RPMI7951 (cell line): ENCODE measurements at places on chromosomes 4 and X.

GRCh38 chr4:109303140-109303496 is 660 bp upstream of the COL25A1 start:
- peak; percentile 42 for DNase-seq

DNA sequence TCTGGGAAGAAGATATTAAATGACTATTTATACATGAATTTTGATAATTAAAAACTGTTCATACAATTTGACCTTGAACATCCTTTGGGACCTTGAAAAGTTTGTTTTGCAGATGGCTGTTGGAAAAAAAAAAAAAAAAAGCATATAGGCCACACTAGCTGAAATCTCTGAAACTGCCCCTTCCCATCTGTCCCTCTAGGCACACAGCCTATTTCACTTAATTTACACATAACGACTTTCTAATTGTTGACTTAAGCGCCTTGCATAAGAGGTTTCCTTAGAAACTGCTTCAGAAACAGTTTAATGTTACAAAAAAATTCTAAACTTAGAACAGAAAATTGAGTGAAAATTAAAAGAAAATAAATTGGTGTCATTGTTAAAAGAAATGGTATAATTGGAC is 131.0 kb downstream of the COX18 start:
- no peak for DNase-seq

DNA sequence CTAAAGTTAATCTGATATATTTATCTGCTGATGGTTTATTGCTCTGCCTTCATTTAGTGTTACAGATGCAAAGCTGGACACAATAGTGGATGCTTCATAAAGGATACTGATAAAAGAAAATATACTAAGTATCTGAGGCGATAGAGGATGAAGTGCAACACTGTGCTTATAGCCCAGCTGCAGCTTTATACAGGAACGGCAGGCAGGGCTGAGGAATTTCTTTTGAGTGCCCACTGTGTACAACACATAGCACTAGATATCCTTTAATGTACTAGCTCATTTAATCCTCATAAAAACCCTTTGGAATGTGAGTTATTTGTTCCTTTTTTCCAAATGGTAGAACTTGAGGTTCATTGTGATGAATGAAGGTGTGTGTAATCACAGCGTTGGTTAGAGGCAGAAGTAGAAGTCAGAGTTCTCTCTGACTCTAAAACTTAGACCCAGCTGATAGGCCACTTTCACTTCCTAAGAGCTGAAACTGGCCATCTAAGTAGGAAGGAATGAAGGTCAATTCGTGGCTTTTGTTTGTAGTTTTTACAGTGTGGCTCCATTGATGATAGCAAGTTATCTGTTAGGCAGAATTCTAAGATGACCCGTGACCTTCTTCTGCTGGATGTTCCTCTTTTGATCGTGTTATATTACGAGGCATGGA is 138.0 kb downstream of the VEGFC start:
- DNase-seq: no peak

DNA sequence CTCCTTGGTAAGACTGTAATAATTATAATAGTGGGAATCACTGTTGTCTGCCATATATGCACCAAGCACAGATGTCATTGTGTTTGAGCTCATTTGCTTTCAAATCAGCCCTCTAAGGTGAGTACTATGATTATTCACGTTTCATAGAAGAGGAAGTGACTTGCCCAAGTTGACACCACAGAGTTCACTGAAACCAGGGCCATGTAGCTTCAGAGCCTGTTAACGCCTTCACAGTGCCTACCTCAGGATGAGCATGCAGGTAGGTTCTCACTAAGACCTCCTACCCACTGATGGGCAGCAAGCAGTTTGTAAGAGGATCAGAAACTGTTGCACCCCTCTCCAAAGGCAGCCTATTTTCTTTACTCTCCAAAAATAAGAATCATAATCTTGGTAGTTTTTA is 27.4 kb downstream of the TMPRSS11A start:
- DNase-seq: no peak

GRCh38 chrX:68719181-68719903 is 71.9 kb downstream of the STARD8 start:
- DNase-seq: no peak

DNA sequence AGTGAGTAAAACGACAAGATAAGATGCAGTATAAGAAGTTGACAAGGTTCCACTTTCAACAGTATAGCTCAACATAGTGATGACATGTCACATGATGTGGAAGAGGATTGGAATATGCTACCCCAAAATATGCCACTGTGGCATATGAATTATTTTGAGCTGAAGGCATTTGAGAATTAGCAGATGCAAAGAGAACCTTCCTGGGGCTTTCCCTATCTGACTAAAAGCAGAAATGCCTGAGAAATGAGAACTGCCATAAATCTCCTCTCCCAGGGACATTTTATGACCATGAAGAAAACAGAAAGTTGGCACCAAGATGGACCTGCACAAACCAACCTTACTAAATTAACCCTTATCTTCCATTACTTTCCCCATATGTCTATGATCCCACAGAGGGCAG is 24.8 kb downstream of the CDKN2AIP start:
- DNase-seq: no peak

DNA sequence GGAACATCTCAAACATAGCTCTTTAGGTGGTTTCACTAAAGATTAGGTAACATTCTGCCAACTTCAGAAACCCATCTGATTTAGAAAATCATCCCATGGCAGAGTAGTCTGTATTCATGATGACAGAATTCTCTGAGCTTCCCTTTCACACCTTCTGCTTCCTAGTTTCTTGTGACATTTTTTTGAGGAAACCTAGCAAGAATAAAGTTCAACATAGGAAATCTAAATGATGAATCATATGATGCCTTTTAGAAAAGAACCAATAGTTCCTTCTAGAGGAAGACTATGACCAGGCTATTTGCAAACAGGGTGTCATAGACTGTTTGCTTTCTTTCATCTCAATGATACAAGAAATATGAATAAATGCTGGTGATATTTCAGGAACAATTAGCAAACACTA is 49.8 kb upstream of the CAMK2D start:
- no peak for DNase-seq

- no peak for DNase-seq
Measured at GRCh38 chr4:170741856-170742255, 652.1 kb upstream of the AADAT start.

DNA sequence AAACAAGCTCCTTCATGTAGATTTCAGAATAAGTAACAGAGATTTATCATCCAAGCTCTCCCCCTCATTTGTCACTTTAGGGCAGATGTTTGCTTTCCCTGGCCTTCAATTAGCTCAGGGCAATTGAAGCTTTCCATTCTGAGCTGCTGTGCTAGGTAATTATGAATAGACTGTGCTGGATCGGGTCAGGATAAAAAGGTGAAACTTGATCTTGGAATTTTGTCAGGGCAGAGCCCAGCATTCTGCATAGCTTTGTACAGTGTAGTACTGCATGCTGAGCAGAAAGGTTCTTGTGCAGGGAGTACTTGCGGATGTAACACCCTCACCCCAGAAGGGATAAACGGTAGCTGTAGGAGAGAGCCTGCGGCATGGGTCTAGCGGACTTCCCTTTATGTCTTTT is 64.0 kb upstream of the CLDN34 start:
- DNase-seq: peak; percentile 46

DNA sequence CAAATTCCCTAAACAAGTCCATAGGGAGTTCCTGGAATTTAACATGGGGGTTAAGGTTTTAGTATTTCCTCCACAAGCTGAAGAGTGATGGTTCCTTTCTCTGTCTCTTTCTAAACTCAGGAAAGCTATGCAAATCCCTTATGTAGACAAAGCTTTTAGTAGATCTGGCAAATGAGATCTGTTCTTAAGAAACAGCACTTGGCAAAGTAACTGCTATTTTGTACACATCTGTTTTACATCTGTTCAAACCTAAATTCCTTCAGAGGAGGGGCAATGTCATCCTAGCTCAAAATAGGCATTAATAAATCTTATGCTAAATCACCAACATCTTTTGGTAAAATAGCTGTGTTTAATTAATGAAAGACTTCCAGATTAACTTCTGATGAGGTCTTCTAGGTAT is 137.8 kb upstream of the TBC1D9 start:
- DNase-seq: no peak

- peak; percentile 95 for DNase-seq
Measured at GRCh38 chr4:148007314-148007760, 275.4 kb downstream of the ARHGAP10 start.

GRCh38 chr4:174303687-174304086 is 20.0 kb downstream of the CEP44 start:
- no peak for DNase-seq

- no peak for DNase-seq
Measured at GRCh38 chr4:94256144-94256783, 48.6 kb downstream of the SMARCAD1 start.

- no peak for DNase-seq
Measured at GRCh38 chr4:116101321-116101720, 984.1 kb downstream of the TRAM1L1 start.

GRCh38 chr4:16692524-16692923 is 205.9 kb downstream of the LDB2 start:
- DNase-seq: no peak

DNA sequence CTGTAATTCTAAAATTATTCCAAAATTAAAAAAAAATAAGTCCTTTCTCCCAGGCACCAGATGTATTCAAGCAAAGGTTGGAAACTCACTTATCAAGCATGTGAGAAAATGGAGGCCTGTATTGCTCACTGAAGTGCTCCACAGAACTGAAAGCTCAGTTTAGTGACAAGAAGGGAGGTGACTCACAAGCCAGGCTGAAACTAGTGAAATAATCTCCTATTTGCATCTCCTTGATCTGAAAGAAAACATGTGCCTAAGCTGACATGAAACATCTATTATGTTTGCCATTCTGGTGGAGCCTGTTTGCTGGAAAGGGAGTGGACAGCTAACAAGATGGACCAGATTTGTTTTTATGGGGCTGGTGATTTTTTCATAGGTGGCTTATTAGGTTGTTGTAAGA is 54.0 kb upstream of the AMELX start:
- DNase-seq: no peak

GRCh38 chrX:149638860-149639259 is 7.3 kb upstream of the TMEM185A start:
- no peak for DNase-seq

DNA sequence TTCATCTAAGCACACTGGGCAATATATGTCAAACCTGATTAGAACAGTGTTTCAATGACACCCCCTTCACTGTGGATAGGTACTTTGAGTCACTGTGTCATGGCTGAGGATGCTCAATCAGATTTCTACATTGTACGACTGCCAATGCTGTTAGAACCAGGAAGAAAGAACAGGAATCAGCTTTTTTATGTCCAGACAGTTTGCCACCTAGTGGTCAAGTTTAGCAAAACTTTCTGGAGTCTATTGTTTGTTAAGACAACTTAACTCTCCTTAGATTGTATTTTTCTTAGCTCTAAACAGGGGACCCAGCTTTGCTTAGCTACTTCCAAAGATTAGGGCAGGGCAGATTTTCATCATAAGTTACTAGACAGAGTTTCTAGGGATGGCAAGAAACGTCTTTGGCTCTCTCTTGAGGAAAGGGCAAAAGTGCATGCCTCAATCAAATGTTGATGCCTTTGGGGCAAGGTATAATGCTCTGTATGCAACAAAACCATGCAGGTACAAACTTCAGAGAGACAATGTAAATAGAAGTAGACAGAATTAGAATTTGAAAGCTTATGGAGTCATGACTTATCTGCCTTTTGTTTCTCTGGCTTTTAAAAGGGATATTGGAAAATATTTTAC is 40.5 kb upstream of the BMP3 start:
- DNase-seq: peak; percentile 48

DNA sequence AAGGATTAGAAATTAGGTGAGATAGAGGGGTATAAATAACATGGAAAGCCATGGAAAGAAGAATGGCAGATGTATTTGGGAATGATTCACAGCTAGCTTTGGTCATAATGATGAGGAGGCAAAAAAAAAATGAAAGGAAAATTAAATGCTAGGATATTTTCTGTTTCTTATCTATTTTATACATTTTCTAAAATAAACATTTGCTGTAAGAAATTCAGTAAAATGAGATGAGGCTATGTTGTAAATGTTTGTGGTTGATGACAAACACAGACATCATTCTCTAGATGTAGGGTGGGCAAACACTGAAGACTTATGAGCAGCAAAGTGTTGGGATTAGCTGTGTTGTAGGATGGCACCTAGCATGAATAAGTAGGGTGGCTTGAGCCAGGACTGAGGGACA is 407.1 kb downstream of the IL15 start:
- DNase-seq: peak; percentile 15

GRCh38 chrX:63513825-63514568 is 162.9 kb upstream of the SPIN4 start:
- DNase-seq: peak; percentile 56

GRCh38 chrX:41923211-41923977 is at the start of gene CASK:
TSS of gene CASK (minus strand) at chrX:41923554. CDS start at chrX:41922988, 566 bp downstream.
- peak; percentile 91 for DNase-seq

DNA sequence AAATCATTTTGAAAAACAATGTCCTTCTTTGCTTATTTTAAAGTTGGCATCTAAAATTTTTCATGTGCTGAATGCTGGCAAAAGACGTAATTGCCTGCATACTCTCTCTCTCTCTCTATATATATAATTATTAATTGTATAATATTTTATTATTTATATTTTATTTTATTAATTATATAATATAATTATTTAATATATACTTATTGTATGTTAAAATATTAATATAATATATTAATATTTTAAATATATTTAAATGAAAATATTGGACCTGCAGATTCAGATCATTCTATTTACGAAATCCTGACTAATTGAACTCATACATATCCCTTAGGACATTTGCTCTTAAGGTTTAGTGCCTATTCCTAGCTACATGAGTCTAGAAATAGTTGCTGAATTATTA is 144.7 kb upstream of the VCX start:
- no peak for DNase-seq

GRCh38 chr4:73086095-73086868 is 16.8 kb upstream of the COX18 start:
- DNase-seq: no peak

- no peak for DNase-seq
Measured at GRCh38 chr4:60452266-60452665, 747.9 kb upstream of the ADGRL3 start.

GRCh38 chrX:150694738-150695410 is 1.7 kb downstream of the MTMR1 start:
- no peak for DNase-seq
